ENCODE measurements at places on chromosomes 12 and 14.

GRCh38 chr12:10048526-10048925 is 18.0 kb downstream of the CLEC9A start:
- no peak for DNase-seq

- DNase-seq: no peak
These were observed 13.0 kb upstream of the TMED2 start for GRCh38 chr12:123571343-123571813.

DNA sequence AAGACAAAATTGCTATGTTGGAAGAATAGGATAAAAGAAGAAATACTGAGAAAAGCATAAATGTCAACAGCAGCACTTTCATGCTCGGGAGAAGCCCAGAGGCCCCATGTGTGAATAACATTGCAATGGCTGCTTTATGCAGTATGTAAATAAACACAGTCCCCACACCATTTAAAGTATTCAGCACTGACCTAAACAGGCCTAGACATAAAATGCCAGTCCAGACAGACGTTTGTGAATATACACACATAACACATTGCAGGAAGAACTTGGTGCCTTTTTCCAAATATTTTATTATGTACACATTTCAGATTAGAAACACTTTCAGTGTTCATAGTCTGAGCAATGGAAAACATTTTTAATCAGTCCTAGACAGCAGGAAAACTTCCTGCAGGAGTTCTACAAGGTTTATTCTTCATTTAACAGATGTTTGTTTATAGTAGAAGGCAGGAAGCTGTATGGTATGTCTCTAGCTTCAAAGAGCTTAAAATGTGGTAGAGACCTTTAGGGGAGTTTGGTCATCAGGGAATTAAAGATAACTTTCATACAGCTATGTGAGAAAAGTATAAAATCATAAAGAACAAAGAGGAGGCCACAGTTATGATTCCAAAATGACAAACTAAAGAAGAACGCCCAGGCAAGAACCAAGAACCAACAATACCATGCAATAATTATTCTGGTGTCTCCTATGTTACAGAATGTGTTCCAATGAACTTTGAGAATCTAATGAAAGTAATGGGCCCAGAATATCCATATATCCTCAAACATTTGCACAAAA is 30.6 kb upstream of the SLC38A2 start:
- no peak for DNase-seq

GRCh38 chr12:123973552-123974341 is 732 bp downstream of the ZNF664 start:
- DNase-seq: no peak

GRCh38 chr12:123879101-123879500 is 93.5 kb downstream of the CCDC92 start:
- no peak for DNase-seq

GRCh38 chr12:7695566-7696197 is at the start of gene GDF3:
TSS of gene GDF3 (minus strand) at chr12:7695775. CDS start at chr12:7695728, 47 bp downstream.
- no peak for DNase-seq

GRCh38 chr14:106187216-106187615 is 660.8 kb downstream of the TMEM121 start:
- no peak for DNase-seq

- no peak for DNase-seq
These were observed 9.5 kb downstream of the OR10AD1 start for GRCh38 chr12:48193623-48194022.

DNA sequence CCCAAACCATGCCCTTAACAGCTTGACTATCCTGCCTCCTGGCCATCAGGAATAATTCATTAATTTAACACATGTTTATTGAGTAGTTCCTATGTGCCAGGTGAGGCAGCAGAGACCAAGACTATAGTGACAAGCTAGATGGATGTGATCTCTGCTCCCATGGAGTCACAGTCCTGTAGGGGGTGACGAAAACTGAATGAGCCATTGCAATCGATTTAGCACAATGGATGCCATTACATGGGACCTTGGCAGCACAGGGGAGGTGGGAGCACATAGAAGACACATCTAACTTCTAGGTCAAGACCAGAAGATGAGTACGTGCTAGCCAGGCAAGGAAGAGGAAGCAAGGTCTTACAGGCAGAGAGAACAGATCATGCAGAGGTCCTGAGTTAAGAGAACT is 68.7 kb downstream of the NOS1 start:
- DNase-seq: no peak

DNA sequence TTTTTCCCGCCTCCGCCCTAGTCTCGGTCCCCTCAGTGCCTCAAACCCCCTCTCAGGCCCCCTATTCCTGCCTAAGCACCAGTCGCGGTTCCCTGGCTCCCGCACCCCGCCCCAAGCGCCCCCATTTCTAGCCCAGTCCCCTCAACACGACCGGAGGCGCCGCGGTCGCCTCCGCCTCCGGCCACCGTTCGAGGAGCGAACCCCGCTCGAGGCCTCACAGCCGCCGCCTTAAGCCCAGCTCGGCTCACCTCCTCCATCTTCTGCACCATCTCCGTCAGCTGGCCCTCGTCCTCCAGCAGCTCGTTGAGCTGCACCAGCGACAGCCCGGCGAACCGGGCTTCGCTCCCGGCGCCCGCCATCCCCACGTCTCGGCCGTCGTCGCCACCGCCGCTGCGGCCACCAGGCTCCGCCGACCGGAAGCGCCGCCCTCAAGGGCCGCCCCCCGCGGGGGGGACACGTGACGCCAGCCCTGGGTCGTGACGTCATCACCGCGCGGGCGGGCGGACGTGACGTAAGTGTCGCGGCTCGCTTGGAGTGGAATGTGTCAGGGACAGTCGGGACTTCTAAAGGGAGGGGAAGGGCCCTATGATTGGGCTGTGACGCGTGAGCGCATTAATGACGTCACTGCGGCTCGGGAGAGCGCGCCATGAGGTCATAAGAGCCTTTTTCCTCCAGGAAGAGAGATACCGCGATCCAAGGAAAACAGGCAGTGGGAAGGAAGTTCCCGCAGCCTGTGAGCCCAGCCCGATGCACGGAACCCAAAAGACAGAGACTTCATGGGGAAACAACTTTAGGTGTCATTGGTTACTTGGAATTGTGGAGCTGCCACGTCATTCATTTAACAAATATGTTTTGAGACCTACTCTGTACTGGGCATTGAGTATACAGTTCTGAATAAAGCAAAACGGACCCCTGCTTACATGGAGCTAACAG is at the start of gene VPS37B:
Gene VPS37B (minus strand): TSS at position 421 of the 933 bp plus-strand sequence. CDS start 62 bp downstream, at position 359.
- DNase-seq: no peak

All from vagina (tissue), 2 donors.